Stimulated activated naive CD8-positive, alpha-beta T cell treated with anti-CD3 and anti-CD28 coated beads, Interleukin-15, Interleukin-2, amounts not matched to agents 100 U/mL and 50 U/mL, for 24 hours (primary cell): ENCODE measurements at places on chromosomes 4 and X.

DNA sequence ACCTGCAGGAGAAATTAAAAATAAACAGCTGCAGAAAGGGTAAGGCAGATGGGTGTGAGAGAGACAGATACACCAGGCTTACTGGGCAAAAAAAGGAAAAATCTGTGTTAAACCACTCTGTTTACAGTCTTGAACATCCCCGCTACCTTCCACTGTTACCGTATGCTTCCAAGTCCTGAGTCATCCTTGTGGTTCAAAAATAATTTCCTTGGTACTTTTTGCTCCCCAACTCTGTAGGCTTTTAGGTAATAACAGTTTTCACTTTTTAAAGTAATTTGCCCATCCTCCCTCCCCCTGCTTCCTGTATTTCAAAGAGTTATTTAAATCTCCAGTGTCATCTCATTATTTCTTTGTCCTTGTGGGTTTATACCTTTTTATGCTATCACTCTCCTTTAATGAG, 210.1 kb upstream of the FAT4 start:
- DNase-seq: no peak

DNA sequence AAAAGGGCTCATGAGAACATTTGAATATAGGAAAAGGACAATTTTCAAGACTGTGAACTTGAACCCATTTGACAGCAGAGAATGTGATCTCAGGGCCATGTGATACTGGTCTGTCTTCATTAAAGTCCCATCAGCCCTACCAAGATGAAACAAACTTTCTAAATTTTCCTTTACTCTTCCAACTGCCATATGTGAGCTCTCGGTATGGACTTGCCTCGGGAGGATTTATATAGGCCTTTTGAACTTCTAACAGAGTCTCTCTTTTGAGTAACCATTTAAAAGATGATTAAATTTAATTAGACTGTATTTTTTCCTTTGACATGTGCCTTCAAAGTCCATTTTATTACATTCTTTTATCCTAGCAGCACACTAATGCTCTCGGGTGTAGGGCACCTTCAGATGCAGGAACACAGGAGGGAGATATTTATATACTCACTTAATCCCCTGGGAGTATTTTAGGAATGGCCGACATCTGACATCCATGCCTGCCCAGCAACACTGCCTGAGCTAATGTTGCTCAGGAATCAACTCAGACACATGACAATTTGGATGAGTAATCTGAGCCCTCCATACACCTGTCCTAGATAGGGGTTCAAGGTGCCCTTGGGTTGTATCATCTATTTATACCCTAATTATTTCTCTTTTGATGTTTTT, 155.0 kb downstream of the SLC7A11 start:
- DNase-seq: no peak

DNA sequence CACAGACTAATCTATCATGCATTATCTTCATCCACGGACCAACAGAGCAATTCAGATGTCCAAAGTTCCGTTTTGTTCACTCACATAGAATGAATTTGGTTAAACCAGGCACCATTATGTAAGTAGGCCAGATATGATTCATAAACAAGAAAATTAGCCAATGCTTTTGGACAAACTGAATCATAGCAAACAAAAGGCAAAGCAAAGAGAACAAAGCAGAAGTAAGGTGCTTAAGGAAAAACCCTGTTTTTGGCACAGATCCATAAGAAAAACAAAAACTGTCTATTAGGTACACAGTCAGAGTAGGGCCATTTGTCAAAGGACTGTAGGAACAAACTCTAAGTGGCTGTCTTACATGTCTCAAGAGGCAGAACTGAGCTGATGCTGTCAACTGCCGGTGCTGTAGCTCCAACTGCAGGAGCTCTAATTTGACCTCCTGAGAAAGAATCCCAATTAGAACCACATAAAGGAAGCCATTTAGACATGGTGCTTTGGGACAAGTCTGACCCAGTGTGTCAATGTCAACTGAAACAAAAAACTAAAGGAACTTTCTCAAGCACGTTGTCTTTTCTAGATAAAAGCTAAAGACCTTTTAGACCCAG, 146.7 kb downstream of the COL25A1 start:
- no peak for DNase-seq

- no peak for DNase-seq
Measured at GRCh38 chrX:2391869-2392606, 108.7 kb downstream of the DHRSX start.

- DNase-seq: no peak
Measured at GRCh38 chrX:24870143-24870542, 145.6 kb downstream of the ARX start.

- DNase-seq: peak; percentile 58
Measured at GRCh38 chr4:173257732-173258717, 76.1 kb downstream of the HMGB2 start.

DNA sequence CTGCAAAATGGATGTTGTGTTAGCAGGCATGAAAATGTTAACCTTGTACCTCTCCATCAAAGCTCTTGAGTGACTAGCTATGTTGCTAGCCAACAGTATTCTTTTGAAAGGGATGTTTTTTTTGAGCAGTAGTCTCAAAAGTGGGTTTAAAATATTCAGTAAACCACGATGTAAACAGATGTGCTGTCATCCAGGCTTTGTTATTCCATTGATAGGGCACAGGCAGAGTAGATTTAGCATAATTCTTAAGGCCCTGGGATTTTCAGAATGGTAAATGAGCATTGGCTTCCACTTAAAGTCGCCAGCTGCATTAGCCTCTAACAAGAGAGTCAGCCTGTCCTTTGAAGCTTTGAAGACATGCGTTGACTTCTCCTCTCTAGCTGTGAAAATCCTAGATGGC, 18.4 kb downstream of the FGF2 start:
- DNase-seq: no peak

GRCh38 chr4:155953151-155954117, at the start of gene CTSO:
Gene CTSO (minus strand): TSS chr4:155953866. CDS start chr4:155953847, 19 bp downstream.
- peak; percentile 74 for DNase-seq

DNA sequence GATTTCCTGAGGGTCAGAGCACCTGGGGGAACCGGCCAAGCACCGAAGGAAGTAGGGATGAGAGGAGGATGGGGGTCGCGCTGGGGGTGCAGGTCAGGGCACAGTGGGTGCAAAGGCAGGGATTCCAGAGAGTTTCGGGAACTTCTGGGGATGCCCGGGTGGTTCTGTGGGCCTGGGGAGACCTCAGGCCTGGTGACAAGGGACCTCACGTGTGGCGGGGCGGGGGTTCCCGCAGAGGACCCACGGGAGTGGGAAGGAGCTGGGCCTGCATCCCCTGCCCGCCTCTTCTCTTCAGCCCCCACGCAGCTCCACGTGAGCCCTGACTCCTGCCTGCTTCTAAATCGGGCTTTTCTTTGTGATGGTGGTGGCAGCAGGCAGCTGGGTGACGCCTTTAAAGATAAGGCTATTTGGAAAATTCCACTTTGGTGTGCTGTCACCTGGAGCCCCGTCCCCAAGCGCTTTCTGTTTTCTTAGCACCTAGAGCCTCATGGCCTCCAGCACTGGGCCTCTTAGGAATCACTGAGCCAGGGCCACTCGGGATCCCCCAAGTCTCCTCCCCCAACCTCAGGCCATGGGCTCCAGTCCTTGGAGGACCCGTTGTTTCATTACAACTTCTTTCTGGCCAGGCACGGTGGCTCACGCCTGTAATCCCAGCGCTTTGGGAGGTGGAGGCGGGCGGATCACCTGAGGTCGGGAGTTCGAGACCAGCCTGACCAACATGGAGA, 7.1 kb upstream of the TBC1D14 start:
- DNase-seq: no peak

DNA sequence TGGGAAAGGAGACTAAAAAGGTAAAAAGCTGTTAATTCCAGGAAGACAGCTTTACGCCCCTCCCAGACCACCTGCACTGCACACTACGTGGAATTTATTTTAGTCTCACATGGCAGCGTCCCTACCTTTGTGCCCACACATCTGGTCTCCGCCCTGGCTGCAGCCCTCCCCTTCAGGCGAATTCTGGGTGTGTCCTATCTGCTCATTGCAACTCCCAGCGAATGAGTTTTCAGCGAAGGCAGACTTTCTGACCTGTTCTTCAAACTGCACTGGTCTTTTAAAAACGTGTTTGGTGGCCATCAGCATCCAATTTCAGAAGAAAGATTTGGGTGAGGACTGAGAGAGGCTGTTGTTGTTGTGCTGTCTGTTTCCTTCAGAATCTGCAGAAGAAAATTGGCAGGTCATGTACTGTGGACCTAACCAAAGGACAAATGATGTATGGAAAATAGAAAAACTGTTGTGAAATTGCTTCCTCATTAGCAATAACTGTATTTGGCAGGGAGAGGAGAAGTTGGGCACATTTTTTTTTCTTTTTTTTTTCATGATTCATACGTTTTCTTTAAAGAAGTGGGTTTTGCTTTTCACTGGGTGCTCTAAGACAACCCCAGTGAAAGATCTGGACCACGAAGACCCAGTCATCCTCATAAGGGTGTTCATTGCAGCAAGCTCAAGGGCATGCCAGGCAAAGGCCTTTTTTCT, 4.2 kb downstream of the TLR8 start:
- DNase-seq: no peak

- no peak for DNase-seq
Measured at GRCh38 chr4:122086338-122087065, 65.6 kb upstream of the BLTP1 start.

GRCh38 chr4:6471307-6472007, 957 bp downstream of the PPP2R2C start:
- no peak for DNase-seq

- DNase-seq: no peak
Measured at GRCh38 chr4:62023633-62024032, 823.5 kb downstream of the ADGRL3 start.

- no peak for DNase-seq
Measured at GRCh38 chr4:107292979-107293378, 256.9 kb upstream of the DKK2 start.

- no peak for DNase-seq
Measured at GRCh38 chr4:121177246-121178137, 13.4 kb upstream of the TNIP3 start.

GRCh38 chrX:1659664-1660461, 45.0 kb downstream of the ASMT start:
- DNase-seq: no peak

- no peak for DNase-seq
Measured at GRCh38 chr4:169332583-169332982, 61.8 kb upstream of the SH3RF1 start.

GRCh38 chrX:45769761-45770582, 569.3 kb upstream of the DIPK2B start:
- peak; percentile 62 for DNase-seq

- DNase-seq: no peak
Measured at GRCh38 chr4:2261853-2262144, at the start of gene MXD4. Gene MXD4 (minus strand): TSS chr4:2262109. CDS start chr4:2261980, 129 bp downstream.

DNA sequence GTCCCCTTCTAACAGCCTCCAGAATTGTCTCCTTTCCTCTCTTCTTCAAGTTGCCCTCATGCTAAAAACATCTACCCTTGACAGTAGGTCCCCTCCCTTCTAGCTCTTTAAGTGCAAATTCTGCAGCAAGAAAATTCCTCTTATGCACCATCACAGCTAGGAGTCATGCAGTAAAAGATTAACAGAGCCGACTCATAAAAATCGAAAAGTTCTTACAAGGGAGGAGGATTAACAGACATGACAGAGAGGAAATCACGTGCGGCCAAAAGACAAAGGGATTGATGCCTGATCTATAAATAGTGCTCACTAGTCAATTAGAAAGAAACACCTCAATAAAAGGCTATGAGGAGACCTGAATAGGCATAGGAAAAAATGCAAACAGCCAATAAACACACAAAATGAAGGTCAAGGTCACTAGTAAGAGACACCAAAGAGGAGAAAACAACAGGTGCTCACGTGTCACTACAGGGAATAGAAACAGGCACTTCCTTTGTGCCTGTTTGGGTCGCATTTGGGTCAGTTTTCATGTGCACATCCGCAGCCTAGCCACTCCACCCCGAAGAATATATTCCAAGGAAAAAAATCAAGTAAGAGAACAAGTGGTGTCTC, 3.4 kb downstream of the RNF212 start:
- no peak for DNase-seq

DNA sequence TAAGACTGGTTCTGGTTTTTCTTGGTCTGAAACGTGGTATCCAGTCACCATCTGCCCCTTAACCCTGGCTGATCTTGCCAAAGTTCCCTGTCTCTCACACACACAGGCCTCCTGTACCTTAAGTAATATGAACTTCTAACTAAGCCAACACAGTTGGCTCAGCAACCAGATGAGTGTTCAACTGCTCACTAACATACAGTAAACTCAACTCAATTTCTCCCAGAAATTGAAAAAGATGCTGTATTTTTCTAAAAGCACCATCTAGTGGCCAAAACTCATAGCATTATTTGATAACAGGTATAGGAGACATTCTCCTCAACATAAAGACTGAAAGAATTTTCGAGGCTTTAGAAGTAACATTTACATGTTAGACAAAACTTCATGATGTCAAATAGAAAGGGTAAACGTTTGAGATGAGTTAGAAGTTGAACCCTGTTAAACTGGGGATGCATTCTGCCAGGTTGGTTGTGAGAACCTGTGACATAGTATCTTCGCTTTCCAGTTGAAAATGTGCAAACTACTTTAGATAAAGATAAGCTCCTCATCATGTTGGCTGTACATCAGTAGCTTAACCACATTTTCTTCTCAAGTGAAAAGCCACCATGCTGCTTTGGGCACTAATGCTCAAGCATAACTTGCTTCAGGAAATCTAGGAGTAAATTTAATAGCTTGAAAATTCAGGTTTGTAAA, 31.2 kb downstream of the CCNI start:
- no peak for DNase-seq

DNA sequence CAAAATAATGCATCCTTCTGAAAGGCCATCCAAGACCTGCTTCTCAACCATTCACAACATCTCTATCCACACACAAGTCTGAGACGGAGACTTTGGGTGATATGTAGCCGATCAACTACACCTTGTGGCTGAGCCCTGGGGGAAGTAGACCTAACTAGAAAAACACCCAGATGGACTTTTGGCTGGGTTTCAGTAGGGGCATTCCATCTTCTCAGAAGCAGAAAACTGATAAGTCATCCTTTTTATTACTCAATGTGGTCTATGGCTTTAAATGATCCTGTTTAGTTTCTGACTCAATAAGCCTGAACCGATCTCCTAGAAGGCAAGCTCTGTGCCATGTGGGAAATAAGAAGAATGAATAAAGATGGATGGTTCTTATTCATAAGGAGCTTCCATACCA, 82.5 kb upstream of the AFF2 start:
- no peak for DNase-seq

DNA sequence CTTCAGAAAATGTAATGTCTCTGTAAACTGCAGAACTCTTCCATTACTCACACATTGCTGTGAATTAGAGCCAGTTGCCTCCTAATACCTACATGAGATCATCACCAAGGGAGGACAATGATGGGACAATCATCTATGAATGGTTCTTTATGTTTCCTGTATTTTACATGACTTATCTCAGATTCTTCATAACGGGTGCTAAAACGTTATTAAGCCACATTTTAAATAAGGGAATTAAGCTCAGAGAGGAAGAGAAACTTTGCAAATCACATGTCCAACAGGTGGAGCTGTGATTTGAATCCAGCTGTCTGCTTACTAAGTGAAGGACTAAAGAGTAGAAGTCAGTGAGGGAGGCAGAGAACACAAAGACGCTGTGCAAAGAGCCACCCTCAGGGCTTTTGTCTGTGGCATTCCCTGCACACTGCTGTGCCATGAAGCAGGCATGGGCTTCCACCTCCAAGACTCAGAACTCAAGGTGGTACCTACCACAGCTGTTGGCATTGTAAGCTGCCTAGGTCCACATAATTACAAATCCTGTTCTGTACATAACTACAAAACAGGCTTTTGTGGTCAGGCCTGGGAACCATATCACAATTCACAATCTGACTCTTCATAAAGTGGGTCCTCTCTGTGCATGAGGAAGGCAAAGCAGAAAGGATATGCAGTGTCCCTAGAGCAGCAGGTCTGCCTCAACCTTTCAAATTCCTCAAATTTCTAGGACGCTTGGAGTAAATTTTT, 12.8 kb downstream of the TBC1D9 start:
- no peak for DNase-seq

GRCh38 chr4:13543839-13544605, at the start of gene NKX3-2:
Gene NKX3-2 (minus strand): TSS chr4:13544508. CDS start chr4:13544414, 94 bp downstream.
- DNase-seq: no peak
